Epithelial cell of proximal tubule (primary cell): ENCODE measurements at places on chromosomes 13 and 19.

- DNase-seq, result no peak
Observed at GRCh38 chr13:111372651-111373425, 52.4 kb downstream of the TEX29 start.

DNA sequence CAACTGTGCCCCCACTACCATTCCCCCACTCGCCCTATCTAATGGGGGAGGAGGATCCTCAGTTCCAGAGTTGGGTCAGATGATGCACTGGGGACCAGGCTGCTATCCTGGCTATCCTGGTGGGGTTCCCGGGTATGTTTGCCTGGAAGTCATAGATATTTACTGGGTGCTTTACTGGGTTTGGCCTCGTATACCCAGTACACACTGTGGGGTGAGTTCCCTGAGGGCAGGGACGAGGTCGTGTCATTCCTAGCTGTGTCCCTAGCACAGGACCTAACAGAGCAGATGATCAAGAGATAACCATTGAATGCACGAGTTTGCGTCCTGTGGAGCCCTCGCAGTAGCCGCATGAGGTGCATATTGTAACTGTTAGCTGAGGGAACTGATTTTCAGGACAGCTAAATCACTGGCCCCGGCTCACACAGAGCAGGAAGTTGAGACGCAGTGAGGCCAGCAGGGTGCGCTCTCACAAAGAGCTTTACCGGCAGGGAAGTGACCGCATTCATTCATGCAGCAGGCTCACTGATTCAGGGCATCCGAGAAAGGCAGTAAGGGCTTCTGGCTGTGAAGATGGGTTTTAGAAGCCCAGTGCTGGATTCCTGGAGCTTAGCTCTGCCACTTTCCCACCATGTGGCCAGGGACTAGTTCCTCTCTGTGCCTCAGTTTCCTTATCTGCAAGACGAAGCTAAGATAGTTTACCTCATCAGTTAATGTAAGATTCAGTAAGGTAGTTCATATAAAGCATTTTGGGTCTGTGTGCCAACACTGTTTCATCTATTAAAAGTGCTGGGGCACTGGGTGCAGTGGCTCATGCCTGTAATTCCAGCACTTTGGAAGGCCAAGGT, 6.0 kb downstream of the RUVBL2 start:
- no peak for DNase-seq

- DNase-seq, result no peak
Observed at GRCh38 chr13:27113436-27113835, 58.2 kb downstream of the USP12 start.

GRCh38 chr19:45592366-45592765, 7.8 kb upstream of the OPA3 start:
- no peak for DNase-seq

DNA sequence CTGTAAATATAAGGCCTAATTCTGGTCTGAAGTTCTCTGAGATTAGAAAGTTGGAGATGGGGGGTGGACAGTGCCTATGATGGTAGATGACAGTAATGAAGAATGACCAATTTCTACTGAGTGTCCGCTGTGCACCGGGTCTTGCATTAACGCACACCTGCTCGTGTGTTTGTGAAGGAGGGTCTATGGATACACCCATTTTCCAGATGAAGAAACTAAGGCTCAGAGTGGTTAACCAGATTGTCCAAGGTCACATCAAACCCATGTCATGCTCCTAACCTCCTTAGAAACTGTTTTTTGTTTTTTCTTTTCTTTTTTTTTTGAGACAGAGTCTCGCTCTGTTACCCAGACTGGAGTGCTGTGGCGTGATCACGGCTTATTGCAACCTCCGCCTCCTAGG, 13.7 kb downstream of the AXL start:
- DNase-seq, result no peak

GRCh38 chr19:32404933-32405430, 588 bp upstream of the DPY19L3 start:
- DNase-seq, result no peak

DNA sequence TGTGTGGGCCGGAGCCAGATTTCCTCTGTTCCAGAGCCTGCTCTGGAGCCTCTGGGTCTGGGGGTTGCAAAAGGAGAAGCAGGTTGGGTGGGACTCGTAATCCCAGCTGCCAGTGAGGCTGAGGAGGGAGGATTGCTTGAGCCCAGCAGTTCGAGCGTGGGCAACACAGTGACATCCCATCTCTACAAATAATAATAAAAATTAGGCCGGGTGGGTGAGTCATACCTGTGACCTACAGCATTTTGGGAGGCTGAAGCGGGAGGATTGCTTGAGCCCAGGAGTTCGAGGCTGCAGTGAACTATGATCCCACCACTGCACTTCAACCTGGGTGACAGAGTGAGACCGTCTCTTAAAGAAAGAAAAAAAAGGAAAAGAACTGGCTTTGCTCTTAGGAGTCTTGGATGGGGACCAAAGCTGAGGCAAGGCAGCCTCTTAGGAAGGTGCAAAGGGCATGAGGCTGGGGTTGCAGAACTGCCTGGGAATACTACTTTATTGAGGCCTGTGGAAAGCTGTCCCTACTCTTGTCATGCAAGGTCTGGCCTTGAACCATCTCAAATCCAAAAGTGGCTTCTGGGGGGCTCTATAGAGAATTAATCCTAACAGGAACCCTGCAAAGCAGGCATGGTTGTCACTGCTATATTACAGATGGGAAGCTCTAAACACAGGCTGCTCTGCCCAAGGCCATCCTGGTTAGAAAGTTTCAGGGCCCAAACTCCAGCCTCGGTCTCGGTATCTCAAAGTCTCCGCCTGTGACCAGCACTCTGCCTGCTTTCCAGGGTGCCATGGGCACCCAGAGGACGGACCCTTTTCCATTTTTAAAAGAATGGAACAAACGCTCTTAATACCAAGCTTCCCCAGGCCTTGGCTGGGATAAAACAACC, 880 bp upstream of the C19orf12 start:
- no peak for DNase-seq

DNA sequence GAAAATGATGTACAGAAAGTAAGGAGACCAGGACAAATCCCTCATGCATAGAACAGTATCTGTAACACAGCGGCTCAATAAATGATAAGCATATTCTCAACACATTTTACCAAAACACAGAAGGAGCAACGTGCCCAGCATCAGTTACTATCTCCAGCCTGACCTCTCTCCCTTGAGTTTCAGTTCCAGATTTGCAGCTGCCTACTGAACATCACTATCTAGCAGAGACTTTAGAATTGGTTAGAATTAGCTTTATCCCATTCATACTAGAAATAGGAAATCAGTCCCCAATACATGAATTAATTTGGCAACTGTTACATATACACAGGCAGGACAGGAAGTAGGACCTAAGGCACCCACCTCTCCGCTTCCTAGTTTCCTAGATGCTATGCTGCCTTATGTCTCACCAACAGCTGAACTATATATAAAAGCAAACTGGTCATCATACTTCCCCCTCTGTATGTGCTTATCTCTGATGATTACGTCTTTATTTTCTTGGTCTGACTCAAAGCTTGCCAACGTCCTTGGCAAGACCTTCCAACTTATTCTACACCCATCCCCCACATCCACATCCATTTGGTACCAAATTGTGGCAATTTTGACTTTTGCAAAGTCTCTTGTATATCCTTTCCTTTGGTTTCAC, 61.1 kb downstream of the SACS start:
- DNase-seq, result no peak

GRCh38 chr19:50152578-50152977, 10.5 kb downstream of the IZUMO2 start:
- no peak for DNase-seq

GRCh38 chr19:15137777-15138176, 30.6 kb downstream of the SYDE1 start:
- no peak for DNase-seq

- DNase-seq, result peak; percentile 68
Observed at GRCh38 chr13:78147905-78148304, 229.3 kb upstream of the EDNRB start.

DNA sequence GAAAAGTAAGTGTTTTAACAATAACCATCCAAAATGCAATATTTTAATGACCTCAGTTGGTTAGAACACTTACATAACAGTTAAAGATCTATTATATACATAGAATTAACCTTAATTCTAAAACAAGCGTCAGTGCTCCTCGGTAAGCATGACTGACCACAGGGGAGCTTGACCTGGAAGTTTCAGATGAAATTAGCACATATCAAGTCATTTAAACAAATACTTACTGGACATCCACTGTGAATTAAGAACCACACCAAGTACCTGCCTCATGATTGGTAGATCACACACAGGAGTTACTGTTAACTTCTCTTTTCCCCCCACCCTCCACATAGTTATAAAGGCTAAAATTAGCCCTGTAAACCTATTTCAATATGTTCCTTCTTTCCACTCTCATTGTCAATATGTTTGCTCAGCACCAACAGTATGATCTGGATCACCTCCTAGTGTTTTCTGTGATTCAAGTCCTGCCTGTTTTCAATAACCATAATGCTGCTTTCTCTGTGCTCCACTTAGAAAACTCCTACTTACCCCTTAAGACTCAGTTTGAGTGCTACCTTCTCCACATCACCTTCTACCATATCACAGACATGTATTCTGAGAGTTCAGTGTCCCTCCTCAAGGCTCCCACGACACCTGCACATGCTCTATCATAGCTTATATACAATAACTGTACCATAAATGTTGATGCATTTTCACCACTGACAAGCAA, 209.0 kb downstream of the VWA8 start:
- no peak for DNase-seq

- peak; percentile 67 for DNase-seq
Observed at GRCh38 chr13:23427342-23427843, 6.1 kb downstream of the SACS start.

GRCh38 chr13:111971891-111972780, 94.8 kb upstream of the SOX1 start:
- DNase-seq, result no peak

DNA sequence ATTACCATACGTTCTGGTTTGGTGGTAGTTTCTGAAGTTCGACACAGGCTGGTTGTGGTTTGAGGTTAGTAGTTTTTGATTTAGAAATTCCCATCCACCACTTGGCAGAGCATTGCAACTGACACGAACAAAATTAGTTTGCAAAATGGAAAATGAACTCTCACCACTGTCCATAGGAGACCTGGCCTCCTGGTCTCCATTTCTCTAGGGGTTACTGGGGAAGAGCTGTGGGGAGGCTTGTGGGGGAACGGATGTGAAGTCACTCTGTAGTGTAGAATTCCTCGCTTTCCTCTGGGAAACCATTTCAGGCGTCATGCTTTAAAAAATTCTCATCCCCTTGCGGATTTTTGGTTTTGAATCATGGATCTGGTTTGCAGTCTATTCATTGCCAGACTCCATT, 321.5 kb upstream of the MAB21L1 start:
- no peak for DNase-seq

- DNase-seq, result no peak
Observed at GRCh38 chr19:51607077-51607476, 23.1 kb downstream of the SIGLEC5 start.

DNA sequence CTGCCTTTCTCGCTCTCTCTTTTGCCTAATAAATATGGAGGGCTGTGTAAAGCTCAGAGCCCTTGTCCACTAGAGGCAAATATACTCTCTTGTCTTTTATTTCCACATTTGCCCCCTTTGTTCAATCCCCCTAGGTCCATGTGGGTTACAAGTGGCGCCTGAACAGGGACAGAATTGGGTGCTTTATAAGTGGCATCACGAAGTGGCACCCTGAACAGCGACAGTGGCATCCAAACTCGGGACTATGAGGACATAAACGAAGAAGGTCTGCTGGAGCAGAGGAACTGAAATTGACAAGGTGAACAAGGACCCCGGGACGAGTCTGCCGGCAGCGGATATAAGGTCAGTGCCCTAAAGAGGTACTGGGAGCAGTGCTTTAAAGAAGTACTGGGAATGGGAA, 4.3 kb upstream of the ZNF610 start:
- no peak for DNase-seq

- no peak for DNase-seq
Observed at GRCh38 chr13:20778311-20778710, 4.5 kb upstream of the EEF1AKMT1 start.

- no peak for DNase-seq
Observed at GRCh38 chr19:41421973-41422372, 5.2 kb downstream of the B3GNT8 start.

DNA sequence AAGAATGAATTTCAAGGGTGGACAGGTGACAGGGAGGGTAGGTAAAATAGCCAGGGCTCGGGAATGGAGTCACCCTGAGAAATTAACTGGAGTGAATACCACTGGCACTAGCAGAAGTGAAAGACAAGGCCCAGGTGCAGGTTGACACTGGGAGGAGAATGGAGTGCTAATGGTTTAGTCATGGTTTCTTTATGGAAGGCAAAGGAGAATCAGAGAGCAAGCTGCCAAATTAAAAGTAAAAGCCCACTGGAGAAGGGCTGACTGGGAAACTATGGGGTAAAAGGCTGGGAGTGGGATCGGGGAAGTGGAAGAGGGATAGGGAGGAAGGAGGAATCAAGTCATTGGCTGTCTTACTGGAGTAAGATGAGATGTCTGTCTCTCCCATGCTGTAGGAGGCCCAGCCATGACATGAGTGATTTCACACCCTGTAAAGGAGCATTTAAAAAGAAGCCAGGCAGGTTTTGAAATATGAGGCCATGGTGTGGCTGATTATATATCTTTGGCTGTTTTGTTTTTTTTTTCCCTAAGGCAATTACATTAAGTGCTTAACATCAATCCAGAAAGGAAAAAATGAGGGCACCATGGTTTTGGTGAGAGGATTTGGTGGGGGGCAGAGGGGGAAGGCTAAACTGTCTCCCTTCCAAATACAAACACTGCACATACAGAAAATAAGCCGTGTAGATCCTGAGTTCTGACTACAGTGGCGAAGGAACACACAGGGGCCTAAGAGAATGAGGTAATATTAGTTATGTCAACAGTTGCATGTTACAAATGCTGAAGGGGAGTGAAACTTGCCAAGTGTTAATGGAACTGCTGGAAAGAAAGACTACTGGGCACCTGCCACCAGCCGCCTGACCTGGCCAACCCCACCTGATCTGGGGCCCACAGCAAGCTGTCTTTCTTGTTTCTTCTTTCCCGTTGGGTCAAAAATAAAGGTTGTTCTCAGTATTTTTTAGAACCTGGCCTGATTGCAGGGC, 183.5 kb upstream of the TSC22D1 start:
- no peak for DNase-seq

- no peak for DNase-seq
Observed at GRCh38 chr13:51683597-51683996, 99.3 kb downstream of the WDFY2 start.

GRCh38 chr19:7355151-7355820, 6.5 kb downstream of the ARHGEF18 start:
- no peak for DNase-seq

GRCh38 chr19:39582442-39582841, 19.9 kb upstream of the LGALS13 start:
- DNase-seq, result no peak

- no peak for DNase-seq
Observed at GRCh38 chr13:98831236-98831635, 78.8 kb upstream of the SLC15A1 start.

- DNase-seq, result no peak
Observed at GRCh38 chr13:31209841-31210210, 10.1 kb downstream of the B3GLCT start.
